ENCODE measurements at places on chromosomes 11 and 22.

DNA sequence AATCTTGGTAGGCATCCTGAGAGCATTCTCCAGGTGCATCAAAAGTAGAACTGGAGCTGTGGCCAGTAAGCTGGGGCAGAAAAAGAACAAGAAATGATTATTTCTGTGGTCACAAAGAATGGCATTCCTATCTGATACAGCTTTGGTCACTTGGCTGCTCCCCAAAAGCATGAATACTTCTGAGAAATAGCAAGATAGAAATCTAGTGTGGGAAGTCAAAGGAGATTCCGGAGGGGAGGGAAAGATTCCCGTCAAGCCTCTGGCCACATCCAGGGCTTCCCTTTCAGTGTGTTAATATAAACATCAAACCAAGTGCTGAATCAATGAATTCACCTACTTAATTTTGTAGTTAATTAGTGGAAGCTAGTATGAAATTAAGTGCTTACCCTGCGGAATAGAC, 1185.4 kb downstream of the LRRC4C start:
- no peak for DNase-seq

- no peak for DNase-seq
Observed at GRCh38 chr11:118659953-118660680, 19.3 kb downstream of the TREH start.

GRCh38 chr11:2892215-2892966, 6.8 kb upstream of the CDKN1C start:
- DNase-seq: no peak

DNA sequence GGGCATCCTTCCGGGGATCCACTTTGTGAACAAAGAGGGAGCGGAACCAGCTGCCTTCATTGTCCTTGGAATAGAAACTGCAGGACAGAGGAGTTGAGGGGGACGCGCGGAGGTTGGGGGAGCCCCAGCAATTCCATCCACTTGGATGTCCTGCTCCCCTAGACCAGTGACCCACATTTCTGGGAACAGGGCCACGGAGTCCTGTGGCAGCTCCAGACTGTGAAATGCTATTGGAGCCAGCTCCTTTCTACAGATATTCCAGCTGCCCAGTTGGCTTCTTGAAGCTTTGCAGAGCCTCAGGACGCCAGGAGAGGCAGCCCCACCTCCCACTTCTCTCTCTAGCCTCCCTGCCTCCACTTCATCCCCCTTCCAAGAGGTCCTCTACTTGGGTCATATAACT, 10.5 kb downstream of the NIPSNAP1 start:
- DNase-seq: no peak

DNA sequence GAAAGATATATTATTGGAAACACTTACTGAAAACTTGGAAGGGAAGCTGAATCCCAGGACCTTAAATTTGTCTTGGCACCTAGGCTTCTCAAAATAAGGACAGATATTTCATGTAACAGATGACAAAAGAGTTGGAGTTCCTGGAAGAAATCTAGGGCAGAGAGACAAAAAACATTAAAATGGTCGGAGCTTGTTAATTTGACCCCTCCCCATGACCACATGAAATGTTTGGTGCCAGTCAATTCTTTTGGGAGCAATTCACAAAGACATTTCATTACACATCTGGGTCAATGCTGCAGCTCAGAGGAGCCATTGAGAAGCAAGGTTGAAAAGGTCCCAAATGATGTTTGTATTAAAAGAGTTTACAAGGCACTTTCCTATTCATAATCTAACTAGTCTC, 162.0 kb upstream of the GUCY1A2 start:
- DNase-seq: no peak

DNA sequence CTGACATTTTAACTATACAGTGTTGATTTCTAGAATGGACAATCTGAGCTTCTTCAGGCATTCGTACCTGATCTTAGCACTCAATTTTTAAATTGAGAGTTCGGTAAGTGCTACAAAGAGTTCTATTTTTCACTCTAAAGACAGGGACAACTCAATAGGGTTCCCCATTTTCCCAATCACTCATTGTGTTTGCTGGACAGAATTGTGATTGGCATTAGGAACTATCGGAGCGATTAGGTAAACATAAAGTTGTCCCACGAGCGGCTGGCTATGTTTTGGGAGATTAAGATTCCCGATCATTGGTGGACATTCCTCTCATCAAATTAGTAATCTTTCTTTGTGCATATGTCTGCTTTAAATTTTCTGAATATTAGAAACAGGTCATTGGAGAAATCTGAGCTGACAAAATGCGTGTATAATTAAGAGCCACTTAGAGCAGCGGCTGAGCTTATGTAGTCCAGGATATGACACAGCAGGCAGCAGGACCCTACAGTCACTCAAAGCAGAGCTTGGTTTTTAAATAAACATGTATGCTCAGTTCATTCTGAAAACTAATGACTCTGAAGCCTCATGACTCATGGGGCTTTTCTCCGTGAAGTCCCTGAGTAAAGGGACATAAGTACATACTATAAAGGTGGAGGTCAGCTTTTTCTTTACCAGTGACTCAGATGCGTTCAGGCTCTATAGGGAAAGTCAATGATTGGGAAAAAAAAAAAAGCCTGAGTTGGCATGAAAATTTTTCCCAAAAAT, 109.4 kb downstream of the GRIA4 start:
- no peak for DNase-seq

DNA sequence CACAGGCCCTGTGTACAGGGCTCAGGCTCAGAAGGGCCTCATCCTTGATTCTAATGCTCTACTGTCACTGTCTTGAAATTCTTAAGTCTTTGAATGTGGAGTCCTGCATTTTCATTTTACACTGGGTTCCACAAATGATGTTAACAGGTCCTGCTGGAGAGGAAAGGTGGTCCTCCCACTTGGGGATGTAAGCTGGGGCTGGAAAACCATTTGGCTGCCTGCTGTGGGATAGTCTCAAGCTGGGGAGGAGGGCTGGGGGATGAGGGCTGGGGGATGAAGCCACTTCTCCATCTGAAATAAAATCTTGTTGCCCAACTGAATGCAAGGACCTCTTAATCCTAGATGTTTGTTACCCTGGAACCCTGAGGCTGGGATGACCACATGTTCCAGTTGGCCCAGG, 423.0 kb downstream of the TENM4 start:
- no peak for DNase-seq

DNA sequence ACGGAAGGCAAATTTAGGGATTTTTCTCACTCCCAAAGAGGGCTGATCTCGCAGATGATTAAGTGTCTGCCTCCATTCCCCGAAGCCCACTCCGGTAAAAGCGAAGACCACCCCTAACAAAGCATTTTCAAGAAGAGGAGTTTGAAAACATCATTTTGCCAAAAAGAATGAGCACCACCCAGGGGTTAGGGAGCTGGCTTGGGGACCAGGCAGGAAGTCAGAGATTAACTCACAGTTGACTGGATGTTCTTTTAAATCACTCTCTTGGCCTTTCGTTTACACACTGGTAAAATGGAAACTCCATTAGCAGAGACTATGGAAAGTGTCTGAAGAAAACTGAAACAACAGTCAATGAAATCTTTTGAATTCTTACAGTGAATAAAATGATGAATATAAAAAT, 7.9 kb upstream of the TRIM44 start:
- no peak for DNase-seq

DNA sequence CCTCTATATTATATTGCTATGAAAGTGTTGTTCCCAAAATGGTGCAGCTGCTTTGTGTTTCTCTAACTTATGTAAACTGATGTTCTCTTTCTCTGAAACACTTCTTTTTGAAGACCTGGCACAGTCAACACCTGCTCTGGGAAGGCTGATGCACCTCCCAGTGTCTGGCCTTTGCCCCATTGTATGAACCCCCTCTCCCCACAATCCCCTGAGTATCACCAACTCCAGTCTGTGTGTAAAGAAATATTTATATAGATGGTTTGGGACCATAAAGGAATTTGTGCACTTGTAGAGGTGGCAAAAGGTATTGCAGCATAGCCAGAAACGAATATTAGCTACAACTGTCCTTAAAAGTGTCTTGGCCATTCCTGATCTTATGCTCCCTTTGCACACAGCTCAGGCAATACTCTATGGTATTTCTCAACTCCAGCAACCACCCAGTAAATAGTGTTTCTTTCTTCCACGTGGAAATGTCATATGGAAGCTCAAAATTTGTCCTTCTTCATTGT, 365.2 kb upstream of the DDI1 start:
- no peak for DNase-seq

DNA sequence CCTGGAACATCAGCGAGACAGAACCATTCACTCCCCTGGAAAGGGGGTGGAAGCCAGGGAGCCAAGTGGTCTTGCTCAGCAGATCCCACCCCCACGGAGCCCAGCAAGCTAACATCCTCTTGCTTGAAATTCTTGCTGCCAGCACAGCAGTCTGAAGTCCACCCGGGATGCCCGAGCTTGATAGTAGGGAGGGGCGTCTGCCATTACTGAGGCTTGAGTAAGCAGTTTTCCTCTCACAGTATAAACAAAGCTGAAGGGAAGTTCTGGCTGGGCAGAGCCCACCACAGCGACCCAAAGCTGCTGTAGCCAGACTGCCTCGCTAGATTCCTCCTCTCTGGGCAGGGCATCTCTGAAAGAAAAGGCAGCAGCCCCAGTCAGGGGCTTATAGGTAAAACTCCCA, 764.8 kb upstream of the LUZP2 start:
- no peak for DNase-seq

GRCh38 chr11:29361369-29361768, 655.5 kb downstream of the KCNA4 start:
- no peak for DNase-seq

GRCh38 chr11:63490551-63491239, at the start of gene PLAAT5:
PLAAT5 (minus strand) TSS chr11:63491167; CDS start chr11:63491034, 133 bp downstream.
- DNase-seq: no peak

GRCh38 chr11:61743486-61744095, 8.8 kb upstream of the MYRF start:
- no peak for DNase-seq

- DNase-seq: no peak
Observed at GRCh38 chr11:35087648-35088047, 51.3 kb upstream of the CD44 start.

GRCh38 chr11:1877211-1878136, 14.2 kb downstream of the PRR33 start:
- no peak for DNase-seq

GRCh38 chr22:19958083-19959042, 16.7 kb upstream of the TXNRD2 start:
- no peak for DNase-seq

- DNase-seq: no peak
Observed at GRCh38 chr11:65662247-65662798, 393 bp downstream of the RELA start.

DNA sequence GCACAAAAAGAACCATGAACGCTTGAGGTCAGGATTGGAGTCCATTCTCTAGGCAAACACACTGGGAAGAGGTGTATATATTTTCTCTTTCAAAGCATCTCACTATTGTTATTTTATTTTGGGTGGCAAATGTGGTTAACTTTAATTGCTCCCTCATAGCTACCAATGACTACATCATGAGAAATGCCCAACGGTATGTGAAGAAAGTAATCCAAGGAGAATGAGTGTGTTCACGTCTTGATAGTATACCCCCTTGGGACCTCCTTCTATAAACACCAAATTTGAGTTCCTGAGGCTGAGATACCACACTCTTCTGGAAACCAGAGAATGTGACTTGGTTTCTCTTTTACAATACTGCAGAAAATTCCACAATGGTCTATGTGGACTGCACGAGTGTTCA, 15.8 kb downstream of the OR8D1 start:
- DNase-seq: no peak

GRCh38 chr11:65981101-65981740, 19.7 kb downstream of the SART1 start:
- no peak for DNase-seq

DNA sequence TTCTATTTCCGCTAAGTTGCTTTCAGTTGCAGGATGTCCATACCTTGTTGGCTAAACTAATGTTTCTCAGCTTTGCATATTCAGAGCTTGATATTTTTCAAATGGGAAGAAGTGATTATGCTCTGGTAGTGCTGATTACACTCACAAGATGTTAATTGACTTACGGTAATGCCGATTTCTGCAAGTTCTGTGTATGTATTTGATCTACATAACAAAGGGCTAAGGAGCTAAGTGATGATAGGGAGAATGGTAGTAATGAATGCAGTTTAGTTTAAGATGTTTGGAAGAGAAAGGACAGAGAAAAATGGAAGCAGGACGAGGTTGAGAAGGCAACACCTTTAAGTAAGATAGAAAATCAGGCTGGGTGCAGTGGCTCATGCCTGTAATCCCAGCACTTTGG, 61.4 kb downstream of the FAM83F start:
- no peak for DNase-seq

DNA sequence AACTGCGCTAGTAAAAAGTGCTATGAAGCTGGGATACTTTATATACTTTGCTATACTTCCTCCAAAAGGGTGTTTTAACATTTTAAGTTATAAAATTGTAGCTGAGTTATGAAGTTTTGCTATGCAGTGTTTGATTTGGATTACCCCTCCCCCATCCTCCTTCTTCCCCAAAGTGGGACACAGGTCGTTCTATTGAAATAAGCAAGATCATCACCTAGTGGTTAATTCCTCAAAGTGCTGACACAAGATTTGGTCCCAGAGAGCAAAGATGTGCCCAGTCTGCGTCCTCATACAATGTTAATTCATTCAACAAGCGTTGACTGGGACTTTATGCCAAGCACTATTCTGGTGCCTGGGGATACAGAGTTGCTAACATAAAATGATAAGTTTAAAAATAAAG, 78.5 kb downstream of the SPON1 start:
- DNase-seq: no peak

DNA sequence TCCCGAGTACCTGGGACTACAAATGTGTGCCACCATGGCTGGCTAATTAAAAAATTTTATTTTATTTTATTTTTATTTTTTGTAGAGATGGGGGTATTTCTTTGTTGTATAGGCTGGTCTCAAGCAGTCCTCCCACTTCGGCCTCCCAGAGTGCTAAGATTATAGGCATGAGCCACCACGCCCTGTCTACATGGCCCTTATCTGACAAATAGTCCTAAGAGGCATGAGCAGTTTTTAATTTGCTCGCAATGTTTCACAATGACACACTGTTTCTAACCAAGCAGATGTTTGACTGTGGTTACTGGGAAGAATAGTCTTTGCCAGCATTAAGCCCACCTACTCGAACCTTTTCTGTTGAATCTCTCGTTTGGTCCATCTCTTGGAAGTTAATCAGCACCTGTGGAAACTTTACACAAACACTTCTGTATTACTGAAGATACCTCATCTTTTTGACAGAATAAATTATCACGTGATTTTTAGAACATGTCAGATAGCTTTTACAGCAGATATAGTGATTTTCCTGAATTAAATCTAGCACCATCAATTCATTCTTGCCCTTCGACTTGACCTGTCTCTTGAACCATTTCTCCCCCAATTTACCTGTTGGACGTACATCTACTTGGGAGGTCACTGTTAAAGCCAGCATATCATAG, 71.4 kb downstream of the MTMR3 start:
- DNase-seq: no peak

- no peak for DNase-seq
Observed at GRCh38 chr11:19597206-19597605, 115.4 kb upstream of the NAV2 start.

Measured in esophagus squamous epithelium (tissue), 5 donors.